ENCODE measurements at places on chromosomes 13 and 19. TPM values are rescaled to one million over a fixed set of nuclear protein-coding genes. Genes with fewer than 3 reads are reported as not detected.

DNA sequence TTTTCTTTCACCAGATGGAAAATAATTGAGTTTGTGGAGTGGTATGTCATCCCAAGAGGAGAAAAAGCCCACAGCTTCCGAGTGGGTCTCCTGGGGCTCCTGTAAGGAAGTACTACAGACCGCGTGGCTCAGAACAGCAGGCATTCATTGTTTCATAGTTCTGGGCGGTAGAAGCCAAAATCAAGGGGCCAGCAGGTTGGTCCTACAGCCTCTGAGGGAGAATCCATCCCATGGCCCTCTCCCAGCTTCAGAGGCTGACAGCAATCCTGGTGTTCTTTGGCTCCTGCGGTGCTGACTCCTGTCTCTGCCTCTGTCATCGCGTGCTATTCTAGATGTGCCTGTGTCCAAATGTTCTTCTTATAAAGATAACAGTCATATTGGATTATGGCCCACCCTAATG lies 362.6 kb downstream of the FGF14 start:
- no peak for DNase-seq

DNA sequence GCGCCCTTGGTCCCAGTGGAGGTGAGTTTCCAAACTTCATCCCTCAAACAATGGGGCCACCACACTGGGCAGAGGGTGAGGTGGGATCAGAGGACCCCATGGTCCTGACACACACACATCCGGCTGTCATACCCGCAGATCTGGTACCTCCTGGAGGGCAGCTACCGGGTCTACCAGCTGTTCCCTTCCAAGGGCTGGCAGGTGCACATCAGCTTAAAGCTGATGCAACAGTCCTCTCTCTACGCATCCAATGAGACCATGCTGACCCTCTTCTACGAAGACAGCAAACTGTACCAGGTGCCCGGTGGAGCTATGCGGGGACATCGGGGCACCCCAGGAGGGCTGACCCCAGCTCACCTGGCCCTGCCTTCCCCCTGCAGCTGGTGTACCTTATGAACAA lies 14.0 kb upstream of the PSMD8 start:
- DNase-seq, result no peak

The MTMR6 gene
- total RNA-seq, result 46.0 TPM

DNA sequence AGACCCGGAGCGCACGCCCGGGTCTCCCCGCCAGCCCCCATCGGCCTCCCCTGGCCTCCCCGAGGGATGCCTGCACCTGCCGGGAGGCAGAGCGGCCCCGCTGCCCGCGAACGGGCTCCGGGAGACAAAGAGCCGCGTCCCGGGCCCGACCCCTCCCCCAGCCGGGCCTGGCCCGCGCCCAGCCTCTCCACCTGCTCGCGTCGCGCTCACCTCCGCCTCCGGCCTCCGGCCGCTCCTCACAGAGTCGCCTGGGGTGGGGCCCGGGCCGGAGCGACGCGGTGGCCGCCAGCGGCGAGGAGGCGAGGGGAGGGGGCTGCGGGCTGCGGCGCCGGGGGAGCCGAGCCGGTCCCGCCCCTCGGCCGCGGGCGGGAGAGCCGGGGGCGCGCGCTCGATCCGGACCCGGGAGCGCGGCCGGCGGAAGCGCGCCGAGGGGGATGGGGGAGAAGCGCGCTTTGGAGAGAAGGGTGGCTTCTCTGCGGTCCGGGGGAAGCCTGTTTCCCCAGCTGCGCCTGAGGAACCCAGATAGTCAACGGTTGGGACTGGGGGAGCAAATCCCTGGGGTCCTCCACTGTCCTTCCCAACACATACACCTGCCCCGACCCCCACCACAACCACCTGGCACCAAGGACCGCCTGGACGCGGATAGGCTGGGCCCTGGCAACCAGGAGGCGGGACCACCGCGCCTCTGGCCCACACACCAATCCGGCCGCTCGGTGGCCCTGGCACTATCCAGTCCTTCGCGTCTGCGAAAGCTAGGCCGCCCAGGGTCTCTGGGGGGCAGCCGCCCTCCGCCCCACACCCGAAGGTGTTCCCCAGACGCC lies at the start of gene PRR36:
Gene PRR36 (minus strand): TSS at position 315 of the 821 bp plus-strand sequence. CDS start 701 bp downstream, outside the sequence.
- no peak for DNase-seq

The KIR2DL1 gene
- not detected for total RNA-seq

The PTBP1 gene
- total RNA-seq, result 121 TPM

DNA sequence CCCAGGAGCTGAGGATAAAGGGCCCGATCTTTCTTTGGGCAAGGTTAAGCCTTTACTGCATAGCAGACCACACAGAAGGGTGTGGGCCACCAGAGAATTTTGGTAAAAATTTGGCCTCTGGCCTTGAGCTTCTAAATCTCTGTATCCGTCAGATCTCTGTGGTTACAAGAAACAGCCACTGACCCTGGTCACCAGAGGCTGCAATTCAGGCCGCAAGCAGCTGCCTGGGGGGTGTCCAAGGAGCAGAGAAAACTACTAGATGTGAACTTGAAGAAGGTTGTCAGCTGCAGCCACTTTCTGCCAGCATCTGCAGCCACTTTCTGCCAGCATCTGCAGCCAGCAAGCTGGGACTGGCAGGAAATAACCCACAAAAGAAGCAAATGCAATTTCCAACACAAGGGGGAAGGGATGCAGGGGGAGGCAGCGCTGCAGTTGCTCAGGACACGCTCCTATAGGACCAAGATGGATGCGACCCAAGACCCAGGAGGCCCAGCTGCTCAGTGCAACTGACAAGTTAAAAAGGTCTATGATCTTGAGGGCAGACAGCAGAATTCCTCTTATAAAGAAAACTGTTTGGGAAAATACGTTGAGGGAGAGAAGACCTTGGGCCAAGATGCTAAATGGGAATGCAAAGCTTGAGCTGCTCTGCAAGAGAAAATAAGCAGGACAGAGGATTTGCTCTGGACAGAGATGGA lies 8.4 kb upstream of the CEACAM19 start:
- DNase-seq, result peak; percentile 74

The SLC15A1 gene
- total RNA-seq, result under 0.01 TPM

DNA sequence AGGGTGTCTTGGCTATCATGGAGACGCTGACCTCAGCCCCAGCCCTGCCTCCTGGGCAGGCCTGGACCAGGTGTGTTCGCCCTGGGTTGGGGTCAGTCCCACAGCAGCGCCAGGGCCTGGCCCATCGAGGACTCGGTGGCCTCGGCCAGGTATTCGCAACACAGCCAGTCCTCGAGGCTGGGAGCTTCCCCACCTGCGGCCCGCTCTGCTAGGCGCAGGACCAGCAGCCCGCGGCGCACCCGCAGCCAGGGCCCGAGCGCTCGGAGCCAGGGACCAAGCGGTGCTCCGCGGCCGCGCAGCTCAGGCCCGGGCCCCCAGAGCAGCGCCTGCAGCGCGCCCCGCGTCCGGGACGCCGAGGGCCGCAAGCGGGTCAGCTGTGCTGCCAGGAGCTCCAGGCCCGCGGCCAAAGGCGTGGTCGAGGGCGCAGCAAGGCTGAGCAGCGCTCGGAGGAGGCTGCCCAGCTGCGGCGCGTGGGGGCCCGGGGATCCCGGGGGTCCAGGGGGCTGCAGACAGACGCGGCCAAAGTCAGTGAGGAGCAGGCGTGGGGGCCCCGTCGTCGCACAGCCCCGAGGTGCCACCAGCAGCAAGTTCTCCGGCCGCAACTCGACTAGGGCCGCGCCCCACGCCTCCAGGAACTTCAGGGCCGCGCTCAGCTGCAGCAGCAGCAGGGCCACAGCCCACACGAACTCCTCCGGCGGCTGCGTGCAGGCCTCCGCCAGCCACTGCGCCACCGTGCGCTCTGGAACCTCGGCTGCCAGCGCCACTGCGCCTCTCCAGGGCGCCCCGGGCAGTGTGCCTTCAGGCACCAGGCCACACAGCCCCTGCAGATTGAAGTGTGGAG lies 6.2 kb downstream of the PEAK3 start:
- no peak for DNase-seq

DNA sequence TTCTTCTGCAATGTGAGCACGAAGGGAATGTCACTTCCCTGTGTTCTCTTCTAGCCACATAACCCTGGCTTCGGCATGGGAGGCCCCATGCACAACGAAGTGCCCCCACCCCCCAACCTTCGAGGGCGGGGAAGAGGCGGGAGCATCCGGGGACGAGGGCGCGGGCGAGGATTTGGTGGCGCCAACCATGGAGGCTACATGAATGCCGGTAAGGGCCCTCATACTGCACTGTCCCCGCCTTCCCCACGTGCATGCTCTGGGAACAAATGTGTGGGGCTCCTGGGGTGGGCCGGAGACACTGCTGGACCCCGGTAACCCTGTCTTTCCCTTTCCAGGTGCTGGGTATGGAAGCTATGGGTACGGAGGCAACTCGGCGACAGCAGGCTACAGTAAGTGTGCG lies 17.7 kb upstream of the QTRT1 start:
- DNase-seq, result no peak

The VAV1 gene
- 0.12 TPM for total RNA-seq

The TRIP10 gene
- total RNA-seq, result 31.0 TPM

The ZNF534 gene
- total RNA-seq, result not detected

The ODAD3 gene
- total RNA-seq, result 2.3 TPM

DNA sequence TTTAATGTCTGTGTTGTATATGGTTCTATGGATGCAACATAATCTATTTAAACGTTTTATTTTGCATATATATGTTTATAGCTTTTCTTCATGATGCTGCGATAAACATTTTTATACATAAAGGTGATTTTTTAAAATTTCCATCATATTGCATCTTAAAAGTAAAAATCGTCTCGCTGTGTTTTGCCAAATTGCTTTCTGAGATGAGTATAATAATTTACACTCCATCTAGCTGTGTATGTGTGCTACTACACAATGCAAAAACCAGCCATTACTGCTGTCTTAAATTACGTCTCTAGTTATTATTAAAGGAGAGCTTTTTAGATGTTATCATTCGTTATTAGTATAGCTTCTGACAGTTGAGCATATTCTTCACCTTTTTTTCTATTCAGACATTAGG lies 37.2 kb downstream of the METTL21C start:
- no peak for DNase-seq

The UGGT2 gene
- 24.4 TPM for total RNA-seq

- no peak for DNase-seq
Observed at GRCh38 chr19:33497131-33497777, 24.3 kb downstream of the PEPD start.

GRCh38 chr19:7395360-7396066 lies 46.8 kb downstream of the ARHGEF18 start:
- no peak for DNase-seq

DNA sequence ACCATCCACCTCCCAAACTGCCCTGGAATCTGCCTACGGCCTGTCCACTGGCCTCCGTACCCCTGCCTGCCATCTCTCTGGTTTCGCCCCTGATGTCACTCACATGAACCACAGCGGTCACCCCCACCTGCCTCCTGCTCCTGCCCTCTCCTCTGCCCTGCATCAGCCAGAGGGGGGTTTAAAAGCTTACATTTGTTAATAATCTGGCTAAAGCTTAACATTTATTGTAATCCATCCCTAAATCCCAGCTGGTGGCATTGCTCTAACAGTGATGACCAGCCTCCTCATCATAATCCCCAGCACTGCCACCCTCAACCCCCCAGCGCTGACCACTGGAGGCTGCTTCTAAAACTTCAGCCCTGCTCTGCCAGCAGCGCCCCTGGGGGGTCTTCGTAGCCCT lies 38.9 kb downstream of the DNM2 start:
- no peak for DNase-seq

DNA sequence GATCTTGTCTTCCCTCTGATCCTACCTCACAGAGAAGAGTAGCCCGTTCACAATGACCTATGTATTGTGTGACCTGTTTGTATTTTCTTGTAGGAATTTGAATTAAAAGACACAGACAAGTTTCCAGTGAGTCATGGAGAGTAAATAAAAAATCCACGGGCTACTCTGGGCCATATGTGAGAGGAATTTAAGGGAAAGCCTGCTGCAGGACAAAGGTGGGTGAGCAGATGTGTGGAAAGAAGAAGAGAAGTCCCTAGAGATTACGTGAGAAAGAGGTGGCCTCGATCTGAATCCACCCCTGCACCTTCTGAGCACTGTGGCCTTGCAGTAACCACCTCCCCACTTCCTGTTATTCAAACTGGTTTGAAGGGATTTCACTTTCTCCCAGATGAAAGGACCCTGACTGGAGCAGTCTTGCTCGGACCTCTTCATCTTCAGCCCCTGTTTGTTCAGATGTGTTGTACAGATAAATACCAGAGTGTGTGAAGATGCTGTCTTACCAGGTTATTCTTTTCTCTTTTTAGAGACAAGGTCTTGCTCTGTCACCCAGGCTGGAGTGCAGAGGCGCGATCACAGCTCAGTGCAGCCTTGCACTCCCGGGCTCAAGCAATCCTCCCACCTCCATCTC lies 205.4 kb downstream of the PDS5B start:
- no peak for DNase-seq

- DNase-seq, result no peak
Observed at GRCh38 chr13:30450066-30450465, 15.7 kb downstream of the HMGB1 start.

GRCh38 chr13:77323858-77324257 lies 3.0 kb downstream of the MYCBP2 start:
- DNase-seq, result no peak

DNA sequence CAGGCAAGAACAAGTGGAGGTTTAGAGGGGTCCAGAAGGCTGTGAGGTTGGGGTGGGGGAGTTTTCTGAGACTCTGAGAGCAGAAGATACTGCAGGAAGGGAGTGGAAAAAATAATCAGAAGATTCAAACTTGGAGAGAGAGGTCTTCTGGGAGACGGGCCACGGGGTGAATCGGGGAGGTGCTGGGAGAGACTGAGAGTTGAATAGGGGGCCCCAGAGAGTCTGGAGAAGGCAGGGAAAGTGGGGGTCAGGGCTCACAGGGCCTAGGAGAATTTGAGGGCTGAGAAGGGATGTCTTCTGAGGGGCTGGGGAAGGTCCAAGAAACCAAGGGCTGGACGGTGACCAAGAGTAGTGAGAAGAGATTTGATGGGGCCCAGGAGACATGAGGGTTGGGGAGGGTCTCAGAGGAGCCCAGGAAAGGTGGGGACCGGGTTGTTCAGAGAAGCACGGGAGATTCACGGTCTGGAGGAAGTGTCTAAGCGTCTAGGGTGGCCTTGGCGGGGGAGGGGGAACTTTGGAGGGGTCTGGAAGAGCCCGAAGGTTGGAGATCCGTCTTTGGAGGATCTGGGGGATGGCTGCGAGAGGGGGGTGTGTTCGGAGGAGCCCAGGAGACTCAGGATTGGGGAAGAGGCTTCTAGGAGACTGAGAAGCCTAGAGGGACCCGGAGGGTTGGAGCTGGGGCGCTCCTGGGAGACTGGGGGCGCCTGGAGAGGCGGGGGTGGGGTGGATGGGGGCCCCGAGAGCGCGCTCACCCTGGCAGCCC lies 1.5 kb downstream of the KCNC3 start:
- no peak for DNase-seq

The DLEU7 gene
- not detected for total RNA-seq

DNA sequence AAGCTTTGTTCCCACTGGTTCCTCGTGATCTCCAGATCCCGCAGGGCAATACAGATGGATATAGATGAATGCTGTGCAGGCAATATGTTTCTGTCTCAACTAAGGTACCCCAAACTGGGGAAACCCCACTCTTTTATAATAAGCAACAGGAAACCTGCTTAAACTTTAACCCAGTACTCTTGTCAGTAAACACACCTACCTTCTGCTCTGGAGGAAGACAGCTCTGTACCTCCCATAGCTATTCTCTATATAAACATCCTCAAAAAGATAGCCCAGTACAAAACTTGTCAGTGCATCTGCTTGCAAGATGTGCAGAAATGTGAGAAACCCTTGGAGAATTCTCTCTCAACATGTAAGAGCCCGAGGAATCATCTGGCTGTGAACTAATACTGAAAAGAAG lies 583.6 kb downstream of the OLFM4 start:
- DNase-seq, result no peak

The OXGR1 gene
- total RNA-seq, result 0.24 TPM

GRCh38 chr19:45098521-45099466 lies 5.8 kb downstream of the PPP1R37 start:
- peak; percentile 30 for DNase-seq
